Breast epithelium (tissue), 4 donors: ENCODE measurements at places on chromosomes 5 and 9. TPM values are rescaled to one million over a fixed set of nuclear protein-coding genes. Genes with fewer than 3 reads are reported as not detected.

Gene SPAG8
- 2.2 TPM for total RNA-seq

Gene HEMGN
- not detected for total RNA-seq

Gene PTAR1
- 82.9 TPM for total RNA-seq

Gene FREM1
- total RNA-seq = 4.1 TPM

Gene IFNA2
- not detected for total RNA-seq

Gene SEMA6A
- 33.9 TPM for total RNA-seq

Gene ACSL6
- 0.32 TPM for total RNA-seq

Gene TIFAB
- total RNA-seq = not detected

DNA sequence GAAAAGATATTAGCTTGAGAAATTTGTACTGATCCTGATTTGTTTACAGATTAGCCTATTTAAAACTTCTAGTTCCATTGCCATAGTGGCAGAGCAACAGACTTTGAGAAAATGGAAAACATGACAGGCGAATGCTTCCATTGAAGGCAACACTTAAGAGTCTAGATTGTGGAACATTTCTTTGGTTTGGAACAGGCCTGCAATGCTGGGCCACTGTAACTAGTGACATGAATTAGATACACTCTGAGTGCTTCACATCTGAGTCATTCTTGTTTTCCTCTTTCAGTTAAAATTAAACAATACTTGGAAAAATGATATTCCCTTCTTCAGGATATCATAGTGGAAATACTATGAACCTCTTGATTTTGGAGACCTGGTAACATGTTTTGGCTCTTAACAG, 453.6 kb upstream of the TUSC1 start:
- no peak for DNase-seq
- no peaks in the 10 kb centered on the region for H3K36me3 ChIP-seq
- no peaks in the 10 kb centered on the region for H3K4me1 ChIP-seq
- no peak overlapping the region for H3K27ac ChIP-seq

- H3K27ac ChIP-seq = no peak overlapping the region
- no peak overlapping the region for H3K4me3 ChIP-seq
- H3K36me3 ChIP-seq = no peaks in the 10 kb centered on the region
Measured at GRCh38 chr9:121926351-121926801, 166.7 kb downstream of the TTLL11 start.

DNA sequence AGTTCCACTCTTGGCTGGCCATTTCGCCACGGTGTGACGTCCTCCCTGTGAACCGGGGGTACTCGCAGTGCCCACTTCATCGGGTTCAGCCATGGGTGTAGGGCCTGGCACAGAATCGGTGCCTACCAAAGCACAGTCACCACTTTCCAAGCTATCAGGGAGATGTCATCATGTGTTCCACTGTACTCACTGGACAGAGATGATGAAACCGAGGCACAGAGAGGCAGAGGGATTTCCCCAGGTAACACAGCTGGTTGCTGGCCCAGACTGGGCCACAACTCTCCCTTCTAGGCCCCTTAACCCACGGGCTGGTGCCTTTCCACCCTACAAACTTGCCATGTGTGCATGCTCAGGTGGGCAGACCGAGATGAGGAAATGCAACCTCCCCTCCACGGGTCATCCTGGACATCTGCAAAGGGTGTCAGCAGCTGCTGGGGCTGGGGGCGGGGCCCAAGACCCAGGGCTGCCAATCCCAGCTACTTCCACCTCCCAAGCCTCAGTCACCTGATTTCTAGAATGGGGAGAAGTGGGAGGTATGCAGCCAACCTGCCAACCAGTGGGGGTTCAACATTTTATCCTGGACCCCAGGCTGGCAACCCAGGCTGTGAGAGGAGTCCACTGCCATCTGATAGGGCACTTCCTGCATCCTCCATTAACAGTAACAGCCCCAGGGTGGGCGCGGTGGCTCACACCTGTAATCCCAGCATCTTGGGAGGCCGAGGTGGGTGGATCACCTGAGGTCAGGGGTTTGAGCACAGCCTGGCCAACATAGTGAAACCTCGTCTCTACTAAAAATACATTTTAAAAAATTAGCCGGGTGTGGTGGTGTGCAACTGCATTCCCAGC, 893 bp upstream of the SH2D3C start:
- H3K27me3 ChIP-seq = no peaks in the 10 kb centered on the region
- DNase-seq = no peak
- H3K4me1 ChIP-seq = no peaks in the 10 kb centered on the region
- no peaks in the 10 kb centered on the region for H3K36me3 ChIP-seq
- no peak overlapping the region for H3K27ac ChIP-seq

DNA sequence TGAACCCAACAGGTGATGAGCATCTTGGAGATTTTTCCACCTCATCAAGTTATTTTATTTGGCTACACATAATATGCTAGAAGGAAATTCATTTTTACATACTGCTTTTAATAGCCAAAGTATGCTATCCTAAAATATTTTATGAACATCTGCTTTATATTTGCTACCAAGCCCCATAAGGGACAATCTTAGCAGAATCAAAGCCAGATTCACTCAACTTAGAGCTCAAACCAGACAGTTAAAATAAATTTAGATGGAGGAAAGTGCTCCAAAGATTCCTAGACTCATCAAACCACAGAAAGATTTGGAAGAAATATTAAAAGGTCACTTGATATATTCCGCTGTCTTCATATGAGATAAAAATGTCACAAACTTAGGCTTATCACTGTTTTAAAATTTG, 637.1 kb upstream of the CCNG1 start:
- H3K27me3 ChIP-seq = no peaks in the 10 kb centered on the region
- H3K4me3 ChIP-seq = no peak overlapping the region
- no peaks in the 10 kb centered on the region for H3K4me1 ChIP-seq
- H3K36me3 ChIP-seq = no peaks in the 10 kb centered on the region
- DNase-seq = no peak

- H3K36me3 ChIP-seq = no peaks in the 10 kb centered on the region
- DNase-seq = no peak
- H3K4me3 ChIP-seq = no peak overlapping the region
- H3K27ac ChIP-seq = no peak overlapping the region
- H3K4me1 ChIP-seq = no peaks in the 10 kb centered on the region
Measured at GRCh38 chr5:111225926-111226325, 1.7 kb downstream of the CAMK4 start.

DNA sequence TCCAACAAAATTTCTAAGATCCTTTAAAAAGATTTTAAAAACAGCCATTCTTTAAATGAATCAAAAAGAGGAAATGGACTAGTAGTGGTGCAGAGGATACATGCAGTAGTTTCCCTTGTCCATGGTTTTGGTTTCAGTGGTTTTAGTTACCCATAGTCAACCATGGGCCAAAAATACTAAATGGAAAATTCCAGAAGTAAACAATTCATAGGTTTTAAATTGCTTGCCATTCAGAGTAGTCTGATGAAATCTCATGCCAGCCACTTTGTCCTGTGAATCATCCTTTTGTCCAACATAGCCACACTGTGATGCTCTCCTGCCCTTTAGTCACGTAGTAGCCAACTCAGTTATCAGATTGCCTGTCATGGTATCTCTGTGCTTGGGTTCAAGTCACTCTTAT, 286.1 kb downstream of the ANXA1 start:
- no peaks in the 10 kb centered on the region for H3K36me3 ChIP-seq
- H3K27me3 ChIP-seq = no peaks in the 10 kb centered on the region
- no peaks in the 10 kb centered on the region for H3K4me1 ChIP-seq
- H3K4me3 ChIP-seq = no peak overlapping the region
- H3K27ac ChIP-seq = no peak overlapping the region

DNA sequence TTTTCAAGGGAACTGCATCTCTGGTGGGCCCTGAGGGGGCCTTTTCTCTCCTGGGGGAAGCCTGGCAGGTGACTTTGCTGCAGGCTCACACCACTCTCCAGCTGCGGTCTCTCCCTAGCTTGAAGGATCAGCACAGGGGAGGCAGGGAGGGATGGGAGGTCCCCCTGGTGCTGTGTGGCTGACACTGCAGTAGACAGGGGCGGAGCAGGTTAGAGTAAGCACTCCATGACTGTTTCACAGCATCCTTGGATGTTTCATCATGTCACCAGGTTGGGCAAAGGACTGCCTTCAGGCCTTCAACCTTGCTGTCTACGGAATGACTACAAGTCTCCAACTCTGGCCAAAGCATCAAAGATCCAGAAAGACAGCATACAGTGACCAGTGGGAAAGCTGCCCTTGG, 470.7 kb downstream of the CDK5RAP2 start:
- no peaks in the 10 kb centered on the region for H3K27me3 ChIP-seq
- H3K4me1 ChIP-seq = no peaks in the 10 kb centered on the region
- DNase-seq = no peak
- no peaks in the 10 kb centered on the region for H3K36me3 ChIP-seq
- H3K4me3 ChIP-seq = no peak overlapping the region
